ENCODE measurements at places on chromosomes 5 and 9.

- DNase-seq, result peak; percentile 80
Measured at GRCh38 chr5:156534906-156535485, 208.0 kb downstream of the SGCD start.

DNA sequence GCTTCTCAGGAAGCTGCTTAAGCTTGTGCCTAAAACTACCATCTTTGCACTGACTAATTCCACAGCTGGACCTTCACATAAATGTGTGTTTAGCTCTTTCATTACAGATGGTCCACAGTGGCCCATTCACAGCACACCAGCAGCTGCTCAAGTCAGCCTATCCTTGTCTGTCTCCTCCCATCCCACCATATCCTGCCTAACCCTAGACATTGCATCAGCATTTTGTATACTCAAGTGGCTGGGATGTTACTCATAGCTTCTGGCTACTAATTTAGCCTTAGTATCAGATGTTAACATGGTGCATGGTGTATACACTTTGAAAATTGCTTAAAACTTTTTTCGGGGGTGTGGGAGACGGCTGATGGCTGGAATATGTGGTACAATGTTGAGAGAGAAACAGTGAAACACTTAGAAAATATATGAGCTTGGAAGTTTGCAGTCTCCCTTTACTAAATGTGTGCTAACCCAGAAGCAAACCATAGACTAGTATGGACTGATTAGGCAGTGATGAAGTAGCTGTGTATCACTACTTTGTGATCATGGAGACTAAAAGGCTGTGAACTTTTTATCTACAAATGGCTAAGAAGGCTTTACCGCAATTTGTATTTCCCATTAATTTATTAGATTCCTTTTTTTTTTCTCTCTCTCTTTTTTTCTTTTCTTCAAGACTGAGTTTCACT, 83.1 kb downstream of the JMY start:
- DNase-seq, result peak; percentile 53

GRCh38 chr9:13665418-13666066, 386.1 kb upstream of the MPDZ start:
- no peak for DNase-seq

DNA sequence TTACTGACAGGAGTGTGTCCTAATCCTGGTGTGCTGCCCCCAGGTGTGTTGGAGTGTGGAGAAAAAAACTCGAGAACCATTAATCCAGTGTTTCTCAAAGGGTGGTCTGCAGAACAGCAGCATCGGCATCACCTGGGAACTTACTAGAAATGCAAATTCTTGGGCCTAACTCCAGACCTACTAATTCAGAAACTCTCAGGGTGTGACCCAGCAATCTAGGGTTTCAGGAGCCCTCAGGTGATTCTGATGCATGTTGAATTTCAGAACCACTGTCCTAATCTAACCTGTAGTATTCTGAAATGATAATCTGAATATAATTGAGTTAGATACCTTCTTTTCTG, 30.0 kb upstream of the IL6ST start:
- no peak for DNase-seq

- no peak for DNase-seq
Measured at GRCh38 chr5:14608169-14608568, 26.6 kb downstream of the OTULINL start.

GRCh38 chr5:106331415-106331814, 1339.3 kb downstream of the EFNA5 start:
- no peak for DNase-seq

DNA sequence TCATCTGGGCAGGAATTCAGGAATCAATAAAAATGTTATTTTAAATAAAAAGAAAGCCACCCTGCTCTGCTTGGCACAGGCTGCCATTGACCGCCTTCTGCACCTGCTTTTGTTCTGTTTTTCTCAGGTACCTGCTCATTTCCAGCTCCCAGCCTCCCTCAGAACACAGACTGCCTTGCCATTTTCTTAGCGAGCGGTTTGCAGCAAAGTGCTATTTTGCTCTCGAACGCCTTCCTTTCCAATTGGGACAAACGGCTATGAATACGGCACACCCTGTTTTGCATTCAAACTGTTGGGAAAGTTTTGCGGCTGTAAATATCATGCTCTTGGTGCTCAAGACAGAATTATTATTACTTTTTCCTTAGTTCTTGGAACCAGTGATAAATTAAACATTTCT, 25.1 kb upstream of the FCN1 start:
- DNase-seq, result peak; percentile 18

DNA sequence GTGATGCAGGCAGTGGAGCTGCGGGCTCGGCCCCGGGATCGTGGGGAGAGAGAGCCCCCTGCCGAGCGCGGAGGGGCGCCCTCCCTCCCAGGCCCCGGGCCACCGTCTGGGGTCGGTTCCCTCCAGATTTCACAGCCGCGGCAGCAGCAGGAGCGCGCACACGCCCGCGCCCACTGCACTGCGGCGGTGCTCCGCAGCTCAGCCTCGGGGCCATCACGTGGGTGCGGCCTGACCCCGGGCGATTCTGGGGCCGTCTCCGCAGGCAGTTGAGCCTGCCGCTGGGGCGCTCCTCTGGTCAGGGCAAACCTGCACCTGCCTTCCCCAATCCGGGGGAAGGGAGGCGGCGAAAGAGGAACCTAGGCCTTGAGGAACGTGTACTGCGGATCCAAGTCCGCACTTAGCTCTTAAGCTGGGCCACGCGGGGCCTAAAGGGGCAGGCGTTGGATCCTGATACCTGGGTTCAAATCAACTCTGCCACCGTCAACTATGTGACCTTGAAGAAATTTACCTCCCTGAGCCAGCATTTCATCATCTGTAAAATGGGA, 9.4 kb upstream of the DELE1 start:
- DNase-seq, result peak; percentile 5

DNA sequence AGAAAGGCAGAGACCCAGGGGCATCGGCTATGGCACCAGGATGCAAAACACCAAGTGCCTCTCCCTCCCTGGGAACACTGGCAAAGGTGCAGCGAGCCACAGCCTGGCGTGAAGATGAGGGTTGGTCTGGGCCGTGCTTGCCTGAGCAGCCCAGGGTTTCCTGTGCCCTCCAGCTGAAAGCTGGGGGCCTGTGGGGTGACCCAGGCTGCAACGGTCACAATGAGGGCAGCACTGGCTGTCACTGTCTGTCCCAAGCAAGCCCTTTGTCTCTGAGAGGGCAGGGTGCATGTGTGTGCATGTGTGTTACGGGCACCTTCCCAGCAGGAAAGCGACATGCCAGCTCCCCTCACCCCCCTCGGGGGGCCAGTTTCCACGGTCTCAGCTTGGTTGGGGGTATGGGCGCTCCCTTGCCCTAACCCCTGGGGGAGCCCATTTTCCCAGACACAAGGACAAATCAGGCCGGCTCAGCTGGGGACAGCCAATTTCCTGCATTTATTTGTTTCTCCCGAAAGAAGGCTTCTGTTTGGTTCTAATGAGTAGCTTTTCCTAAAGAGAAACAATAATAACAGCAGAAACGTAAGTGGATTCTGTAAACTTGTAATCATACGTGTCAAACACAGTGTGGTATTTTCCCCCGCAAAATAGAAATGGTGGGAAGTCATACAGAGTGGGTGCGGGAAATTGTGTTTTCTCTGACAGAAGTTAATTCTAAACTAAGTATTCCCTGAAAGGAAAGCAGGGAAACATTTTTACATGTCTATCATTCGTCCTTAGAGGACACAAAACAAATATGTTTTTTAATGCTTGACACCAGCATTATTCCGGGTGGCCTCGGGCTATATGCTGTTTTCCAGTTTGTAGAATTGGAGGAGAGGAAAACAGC, 21.3 kb downstream of the MRPL36 start:
- DNase-seq, result no peak

DNA sequence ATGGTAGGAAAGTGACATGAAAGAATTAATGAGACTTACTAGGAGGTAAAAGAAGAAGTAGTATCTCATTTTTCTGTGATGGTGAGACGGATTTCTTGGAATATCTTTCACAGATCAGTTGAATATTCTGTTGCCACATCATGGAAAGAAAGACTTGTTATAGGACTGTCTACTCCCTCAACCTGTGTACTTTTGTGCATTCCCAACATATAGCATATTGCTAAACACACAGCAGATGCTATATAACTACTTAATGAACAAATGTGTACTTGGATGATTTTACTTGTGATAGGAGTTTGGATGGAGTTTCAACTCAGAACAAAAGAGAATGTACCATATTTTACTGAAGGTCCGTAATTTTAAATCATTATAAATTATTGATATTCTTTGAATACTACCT, 128.5 kb downstream of the LURAP1L start:
- no peak for DNase-seq

GRCh38 chr5:141760193-141760592, 78.2 kb upstream of the ARAP3 start:
- no peak for DNase-seq

GRCh38 chr5:66840511-66841013, 244.4 kb downstream of the MAST4 start:
- DNase-seq, result no peak

- DNase-seq, result peak; percentile 96
Measured at GRCh38 chr5:141560725-141561483, 57.9 kb downstream of the DIAPH1 start.

GRCh38 chr9:105539452-105539851, 18.5 kb upstream of the FKTN start:
- no peak for DNase-seq

- no peak for DNase-seq
Measured at GRCh38 chr9:88746743-88747398, 211.9 kb downstream of the NXNL2 start.

DNA sequence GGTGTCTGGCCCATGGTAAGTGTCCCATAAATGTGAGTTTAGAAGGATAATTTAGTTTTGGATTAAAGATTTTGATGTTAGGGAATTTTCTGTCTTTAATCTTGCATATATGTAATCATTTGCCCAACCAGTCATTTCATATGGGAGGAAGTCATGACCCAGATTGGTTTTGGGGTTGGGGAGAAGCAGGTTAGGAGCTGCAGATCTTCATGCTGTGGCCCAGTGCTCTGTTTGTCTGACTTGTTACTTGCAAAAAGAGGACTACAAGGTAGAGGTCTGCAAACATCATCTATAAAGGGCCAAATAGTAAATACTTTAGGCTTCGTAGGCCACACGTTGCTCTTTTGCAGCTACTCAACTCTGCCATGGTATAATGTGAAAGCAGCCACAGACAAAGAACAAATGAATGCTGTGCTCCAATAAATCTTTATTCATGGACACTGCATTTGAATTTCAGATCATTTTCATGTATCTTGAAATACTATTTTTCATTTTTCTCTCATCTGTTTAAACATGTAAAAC, 16.8 kb downstream of the OSTF1 start:
- DNase-seq, result no peak

DNA sequence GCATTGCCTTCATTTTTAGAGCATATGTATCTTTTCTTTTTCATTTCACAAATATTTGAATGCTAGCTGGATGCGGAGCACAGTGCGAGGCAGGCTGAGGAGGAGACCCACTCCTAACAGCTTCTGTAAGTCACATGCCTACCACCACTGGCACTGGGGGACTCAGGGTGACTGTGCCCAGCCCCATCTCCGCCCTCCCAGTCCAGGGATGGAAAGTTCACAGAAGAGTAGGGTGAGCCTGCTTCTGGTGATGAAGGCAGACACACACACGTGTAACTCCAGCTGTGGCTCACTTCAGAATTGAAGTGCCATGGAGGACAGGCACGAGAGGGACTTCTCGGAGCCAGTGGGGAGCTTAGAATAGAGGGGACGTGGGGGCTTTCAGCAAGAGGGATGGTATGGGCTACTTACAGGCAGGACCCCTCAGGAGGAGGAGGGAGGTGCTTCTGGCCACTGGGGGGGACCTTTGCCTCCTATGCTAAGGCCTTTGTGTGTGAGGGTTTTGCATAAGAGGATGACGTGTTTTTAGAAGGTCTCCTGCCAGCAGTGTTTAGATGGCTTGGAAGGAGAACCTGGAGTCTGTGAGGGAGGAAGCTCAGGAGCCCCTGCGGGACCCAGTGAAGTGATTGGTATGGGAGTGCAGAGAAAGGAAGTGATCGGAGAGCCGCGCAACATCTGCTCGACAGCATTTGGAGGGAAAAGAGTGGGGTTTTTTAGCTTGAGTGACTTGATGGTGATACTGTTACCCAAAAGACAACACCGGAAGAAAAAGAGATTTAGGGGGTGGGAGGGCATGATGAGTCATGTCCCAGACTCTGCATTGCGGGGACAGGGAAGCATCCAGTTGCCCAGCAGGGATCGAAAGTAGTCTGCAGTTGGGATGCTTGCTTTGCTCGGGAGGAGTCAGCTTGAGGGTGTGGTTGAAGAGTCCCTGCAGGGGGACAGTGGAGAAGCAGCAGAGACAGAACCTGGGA, 163.5 kb upstream of the OTULINL start:
- DNase-seq, result no peak

DNA sequence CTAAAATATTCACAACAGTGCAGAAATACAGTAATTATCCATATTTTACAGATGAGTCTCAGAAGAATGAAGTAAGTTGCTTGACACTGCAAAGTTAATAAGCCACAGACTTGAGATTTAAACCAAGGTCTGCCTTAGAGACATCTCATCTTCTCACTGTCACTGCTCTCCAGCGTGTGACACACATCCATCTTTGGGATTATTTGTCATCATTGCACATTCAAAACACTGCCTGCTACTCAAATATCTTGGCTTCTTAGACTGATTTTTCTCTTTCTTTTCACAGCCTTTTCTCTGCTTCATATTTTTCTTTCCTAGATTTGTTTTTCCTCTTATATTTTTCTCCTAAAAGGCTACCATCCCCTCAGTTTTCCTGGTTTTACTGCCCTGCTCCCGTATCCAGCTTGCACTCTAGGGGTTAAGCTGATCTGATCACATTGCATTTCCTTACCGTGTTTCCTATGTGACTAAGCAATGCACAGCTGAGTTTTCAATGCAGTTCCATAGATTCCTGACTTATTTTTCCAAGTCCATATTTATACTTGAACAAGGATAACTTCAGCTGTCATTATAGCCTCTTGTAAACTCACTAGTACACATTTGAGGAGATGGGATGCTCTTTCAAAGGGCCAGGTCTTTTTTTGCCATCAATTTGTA, 353.0 kb downstream of the PLK2 start:
- DNase-seq, result no peak

- DNase-seq, result no peak
Measured at GRCh38 chr5:103333376-103333775, 74.8 kb downstream of the MACIR start.

GRCh38 chr9:111527347-111527746, 2.4 kb downstream of the ZNF483 start:
- no peak for DNase-seq

GRCh38 chr9:35258660-35259474, 97.1 kb downstream of the UNC13B start:
- peak; percentile 74 for DNase-seq

DNA sequence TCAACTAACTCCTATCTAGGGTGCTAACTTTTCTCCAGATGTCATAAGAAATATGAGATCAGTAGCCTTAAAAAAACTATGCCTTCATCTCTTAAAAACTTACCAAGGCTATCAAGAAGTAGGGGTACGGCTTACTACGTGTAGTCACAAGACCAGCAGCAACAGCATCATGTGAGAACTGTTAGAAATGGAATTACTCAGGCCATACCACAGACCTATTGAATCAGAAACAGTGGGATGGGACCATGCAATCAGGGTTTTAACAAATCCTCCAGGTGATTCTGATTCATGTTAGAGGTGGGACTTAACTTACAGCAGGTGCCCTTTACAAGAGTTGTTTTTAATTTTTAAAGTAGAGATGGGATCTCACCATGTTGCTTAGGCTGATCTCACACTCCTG, 4.6 kb downstream of the IFNE start:
- DNase-seq, result no peak

GRCh38 chr5:97476852-97477534, 293.9 kb upstream of the RIOK2 start:
- DNase-seq, result no peak

GRCh38 chr5:14756478-14756877, 92.0 kb downstream of the OTULIN start:
- no peak for DNase-seq

- peak; percentile 52 for DNase-seq
Measured at GRCh38 chr9:127535834-127536233, 76.2 kb upstream of the STXBP1 start.

Measured in muscle of back (tissue), 13 donors.